ENCODE measurements at places on chromosomes 1 and 21. TPM values are rescaled to one million over a fixed set of nuclear protein-coding genes. Genes with fewer than 3 reads are reported as not detected.
A peak's percentile ranks its signal among the peaks of the same experiment; 100 is the strongest.

SELENOF gene
- total RNA-seq: 182 TPM

PADI2 gene
- total RNA-seq: 2.5 TPM

IFNAR2 gene
- total RNA-seq: 7.1 TPM

LCK gene
- 1.4 TPM for total RNA-seq

NDUFS5 gene
- total RNA-seq: 622 TPM

WNT3A gene
- 0.41 TPM for total RNA-seq

CRYAA gene
- total RNA-seq: not detected

DNA sequence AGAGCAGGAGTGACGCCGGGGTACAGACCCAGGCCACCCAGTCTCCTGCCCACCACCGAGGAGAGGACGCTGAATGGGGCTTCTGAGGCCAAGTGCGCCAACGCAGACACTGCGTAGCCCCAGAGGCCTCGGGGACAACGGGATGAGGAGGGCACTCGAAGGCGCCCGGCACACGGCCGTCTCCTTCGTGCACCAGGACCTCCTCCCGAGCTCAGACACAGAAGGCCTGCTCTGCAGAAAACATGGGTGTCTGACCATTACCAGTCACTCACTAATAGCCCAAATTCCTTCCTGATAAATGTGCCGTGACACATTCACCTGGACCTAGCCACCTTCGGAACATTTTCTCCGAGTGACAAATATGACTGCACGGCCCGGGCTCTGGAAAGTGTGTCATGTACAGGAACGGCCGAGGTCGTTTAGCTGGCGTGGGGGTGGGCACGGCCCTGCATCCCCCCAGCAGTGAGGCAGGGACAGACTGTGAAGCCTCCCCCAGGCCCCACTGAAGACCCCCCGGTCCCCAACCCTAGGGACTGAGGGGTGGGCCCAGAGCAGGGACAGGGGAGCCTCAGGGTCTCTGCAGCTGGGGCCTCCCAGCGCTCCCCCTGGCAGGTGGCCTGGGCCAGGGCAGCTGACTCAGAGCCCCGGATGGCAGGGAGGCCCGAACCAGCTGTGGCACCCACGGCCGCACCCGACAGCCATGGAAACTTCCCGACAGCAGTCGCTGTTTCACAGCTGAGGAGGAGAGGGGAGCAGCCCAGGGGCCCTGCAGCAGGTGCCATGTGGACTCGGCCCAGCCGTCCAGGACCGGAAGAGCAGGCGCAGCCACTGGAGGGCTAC lies 16.7 kb upstream of the COL6A2 start:
- ATAC-seq: peak; percentile 20

GRCh38 chr1:207027206-207027777 lies 5.3 kb downstream of the C1orf116 start:
- ATAC-seq: no peak

DNA sequence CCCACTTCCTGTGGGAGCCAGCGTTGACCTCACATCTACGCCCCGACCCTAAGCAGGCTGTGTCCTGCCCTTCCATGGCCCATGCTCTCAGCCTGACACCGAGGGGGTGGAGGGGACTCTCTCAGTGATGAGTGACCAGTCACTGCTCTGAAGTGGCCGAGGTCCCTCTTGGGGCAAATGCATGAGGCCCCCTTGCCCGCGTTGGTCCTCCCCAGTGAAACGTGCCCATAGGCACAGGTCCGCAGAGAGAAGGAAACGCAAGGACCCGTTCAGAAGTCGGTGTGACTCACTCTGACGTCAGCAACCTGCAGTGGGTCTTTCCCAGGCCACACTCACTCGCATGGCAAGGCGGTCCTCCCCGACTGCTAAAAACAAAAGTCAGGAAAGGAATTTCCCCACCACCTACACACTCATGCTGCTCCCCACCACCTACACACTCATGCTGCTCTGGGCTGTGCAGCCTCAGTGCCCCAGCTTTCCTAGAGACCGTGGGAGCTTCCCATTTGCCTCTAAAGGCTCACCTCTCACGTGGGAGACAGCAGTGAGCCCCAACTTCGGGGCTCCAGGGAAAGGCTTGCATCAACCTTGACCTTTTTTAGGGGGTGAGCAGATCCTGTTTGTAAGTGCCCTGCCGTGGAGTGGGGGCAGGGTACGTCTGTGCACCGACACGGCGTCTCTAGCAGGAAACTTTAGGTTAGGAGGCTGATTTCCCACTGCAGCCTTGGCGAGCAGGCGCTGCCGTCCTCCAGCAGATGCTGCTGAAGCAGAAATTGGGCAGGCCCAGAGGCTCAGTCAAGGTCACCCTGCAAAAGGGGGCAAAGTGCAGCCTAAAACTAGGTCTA lies 11.4 kb downstream of the UBASH3A start:
- ATAC-seq: peak; percentile 64

- no peak for ATAC-seq
Measured at GRCh38 chr1:63405987-63406386, 38.6 kb downstream of the ALG6 start.

- no peak for ATAC-seq
Measured at GRCh38 chr1:145977016-145977415, 12.5 kb downstream of the POLR3GL start.

DNA sequence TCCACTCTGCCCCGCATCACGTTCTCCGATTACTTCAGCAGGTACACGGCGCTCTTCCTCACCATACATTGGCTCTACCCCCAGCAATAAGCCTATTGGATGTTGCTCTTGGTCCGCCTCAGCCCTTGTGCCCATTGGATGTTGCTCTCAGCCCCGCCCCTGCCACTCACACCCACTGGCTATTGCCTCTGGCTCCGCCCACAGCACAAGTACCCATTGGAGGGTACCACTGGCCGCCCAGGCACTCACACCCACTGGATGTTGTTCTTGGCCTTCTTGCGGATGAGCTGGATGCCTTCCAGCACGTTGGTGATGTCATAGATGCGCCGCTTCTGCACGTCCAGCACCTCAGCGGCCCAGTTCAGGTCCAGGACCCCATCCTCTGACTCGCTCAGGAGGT lies 9.4 kb downstream of the E2F2 start:
- peak; percentile 7 for ATAC-seq

DNA sequence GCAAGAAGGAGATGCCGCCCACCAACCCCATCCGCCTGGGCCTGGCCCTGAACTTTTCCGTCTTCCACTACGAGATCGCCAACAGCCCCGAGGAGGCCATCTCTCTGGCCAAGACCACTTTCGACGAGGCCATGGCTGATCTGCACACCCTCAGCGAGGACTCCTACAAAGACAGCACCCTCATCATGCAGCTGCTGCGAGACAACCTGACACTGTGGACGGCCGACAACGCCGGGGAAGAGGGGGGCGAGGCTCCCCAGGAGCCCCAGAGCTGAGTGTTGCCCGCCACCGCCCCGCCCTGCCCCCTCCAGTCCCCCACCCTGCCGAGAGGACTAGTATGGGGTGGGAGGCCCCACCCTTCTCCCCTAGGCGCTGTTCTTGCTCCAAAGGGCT lies 732 bp downstream of the SFN start:
- no peak for ATAC-seq

DNA sequence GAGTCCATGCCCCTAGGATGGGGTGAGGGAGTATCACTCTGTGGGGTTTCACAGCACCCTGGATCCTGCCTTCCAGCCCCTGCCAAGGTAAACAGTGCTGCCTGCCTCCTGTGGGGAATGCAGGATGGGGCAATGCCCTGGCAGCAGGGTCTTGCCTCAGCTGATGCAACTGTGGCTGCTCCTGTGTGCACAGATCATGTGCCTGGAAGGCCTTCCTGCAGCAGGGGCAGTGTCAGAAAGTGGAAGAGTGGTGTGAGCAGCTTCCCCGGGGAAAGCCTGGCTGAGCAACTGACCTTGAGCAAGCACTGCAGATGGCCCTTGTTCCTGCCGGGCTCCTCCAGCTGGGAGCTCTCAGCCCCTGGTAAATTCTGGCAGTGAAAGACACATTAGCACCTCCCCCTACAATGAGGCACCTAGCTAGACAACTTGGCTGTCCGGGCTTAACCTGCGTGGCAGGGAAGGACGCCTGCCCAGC lies 9.9 kb downstream of the TOR3A start:
- ATAC-seq: peak; percentile 67

DNA sequence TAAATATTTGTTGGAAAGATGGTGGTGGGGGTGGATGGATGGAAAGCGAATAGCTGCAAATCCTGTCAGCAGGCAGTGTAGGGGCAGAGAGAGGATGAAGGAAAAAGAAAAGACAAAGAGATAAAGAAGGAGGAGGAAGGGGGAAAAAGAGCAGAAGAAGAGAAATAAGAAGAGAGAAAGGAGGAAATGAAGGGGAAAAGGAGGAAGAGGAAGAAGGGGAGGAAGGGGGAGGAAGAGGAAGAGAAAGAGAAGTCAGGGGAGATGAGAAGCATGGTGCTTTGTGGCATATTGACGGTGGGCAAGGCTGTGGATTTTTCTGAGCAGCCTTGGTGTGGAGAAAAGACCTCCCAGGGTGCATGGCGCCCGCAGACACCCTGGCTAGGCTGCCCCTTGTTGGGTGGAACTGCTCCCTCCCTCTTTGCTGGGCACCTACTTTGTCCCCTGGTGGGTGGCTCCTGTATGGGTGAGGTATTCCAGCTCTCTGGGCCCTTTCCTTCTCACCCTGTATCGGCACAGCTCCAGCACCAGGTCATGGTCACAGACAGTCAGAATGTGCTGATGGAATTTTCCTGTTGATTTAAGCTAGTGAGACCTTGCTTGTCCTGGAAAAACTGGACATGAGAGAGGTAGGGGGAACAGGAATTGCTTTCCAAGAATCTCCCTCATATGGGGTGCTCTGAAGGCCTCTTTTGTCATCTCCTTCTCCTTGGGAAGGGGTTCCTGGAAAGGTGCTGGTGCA lies 45.7 kb upstream of the TLR5 start:
- no peak for ATAC-seq

All from motor neuron (in vitro differentiated cells).